Activated CD8-positive, alpha-beta memory T cell treated with anti-CD3 and anti-CD28 coated beads, Interleukin-2, amount 50 U/mL, for 4 hours (primary cell): ENCODE measurements at places on chromosomes 3 and 15.

DNA sequence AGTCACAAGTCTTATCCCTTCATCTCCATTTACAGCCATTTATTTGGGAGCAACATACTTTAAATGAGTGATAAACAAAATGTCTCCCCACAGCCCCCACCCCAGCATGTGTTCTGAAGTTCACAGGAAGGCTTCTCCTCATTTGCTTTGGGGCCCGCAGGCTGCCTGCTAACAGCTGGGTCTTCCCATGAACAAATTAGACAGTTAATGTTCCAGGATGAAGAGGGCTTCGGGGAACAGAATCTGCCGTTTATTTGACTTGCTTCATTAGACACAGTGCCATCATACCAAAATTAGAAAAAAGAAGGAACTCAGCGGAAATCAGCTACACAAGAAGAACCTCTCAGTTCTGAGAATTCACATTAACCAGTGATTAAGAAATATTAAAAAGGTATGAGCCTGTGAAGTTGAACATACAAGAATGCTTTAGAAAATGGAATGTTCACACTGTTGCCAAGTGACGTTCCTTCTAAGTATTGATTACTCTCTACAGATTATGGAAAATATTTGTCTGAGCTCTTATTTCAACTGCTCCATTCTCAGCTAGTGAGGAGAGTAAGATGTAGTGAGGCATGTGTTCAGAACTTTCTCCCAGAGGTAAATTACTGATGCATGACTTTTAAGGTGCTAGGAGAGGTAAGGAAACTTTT is 107.5 kb upstream of the THBS1 start:
- no peak for DNase-seq

GRCh38 chr15:85785887-85786780 is 8.6 kb downstream of the KLHL25 start:
- no peak for DNase-seq

- DNase-seq: no peak
These were observed 37.1 kb upstream of the RGMA start for GRCh38 chr15:93126148-93126547.

DNA sequence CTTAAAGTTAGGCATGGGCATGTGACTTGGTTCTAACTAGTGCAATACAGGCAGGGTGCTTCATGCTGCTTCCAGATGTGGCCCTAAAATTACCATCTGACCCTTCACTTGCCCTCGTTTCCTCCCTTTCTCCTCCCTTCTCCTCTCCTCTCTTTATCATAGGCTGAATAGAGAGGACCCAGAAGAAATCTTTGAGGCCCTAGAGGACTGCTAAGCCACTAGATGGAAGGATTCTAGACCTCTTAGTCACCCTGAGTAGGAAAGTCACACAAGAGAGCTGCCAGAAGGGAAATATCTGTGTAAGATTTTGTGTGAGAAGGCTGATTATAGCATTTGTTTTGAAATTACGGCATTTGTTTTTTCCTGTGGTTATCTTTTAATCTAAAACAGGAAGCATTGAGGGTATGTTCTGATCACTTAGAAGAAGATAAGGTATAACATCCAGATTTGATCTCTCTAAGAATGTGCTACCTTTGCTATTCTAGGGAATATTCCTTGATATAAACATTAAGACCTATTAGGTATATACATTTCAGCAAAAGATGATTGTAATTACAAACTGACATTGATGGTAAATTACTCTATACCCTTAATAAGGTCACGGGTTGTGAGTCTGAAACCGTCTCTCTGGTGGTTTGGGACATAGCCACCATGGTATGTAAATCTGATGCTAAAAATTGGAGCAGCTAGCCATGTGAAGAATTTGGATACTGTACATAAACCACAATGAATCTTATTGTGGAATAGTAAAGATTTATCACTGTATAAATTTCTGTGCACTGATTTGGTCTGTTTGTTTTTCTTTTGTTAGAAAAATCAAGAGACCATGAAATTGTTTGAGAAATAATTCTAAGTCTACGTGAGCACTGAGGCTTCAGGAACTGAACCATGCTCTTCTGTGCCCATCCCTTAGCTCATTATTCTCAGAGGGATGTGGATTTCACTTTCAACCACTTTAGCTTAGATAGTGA is 84.1 kb downstream of the TP63 start:
- DNase-seq: no peak

GRCh38 chr3:140588558-140588957 is 89.3 kb upstream of the TRIM42 start:
- no peak for DNase-seq

- no peak for DNase-seq
These were observed 87.4 kb upstream of the ARHGEF3 start for GRCh38 chr3:56889131-56889530.

GRCh38 chr15:51193979-51194378 is 99.3 kb upstream of the TNFAIP8L3 start:
- DNase-seq: no peak

DNA sequence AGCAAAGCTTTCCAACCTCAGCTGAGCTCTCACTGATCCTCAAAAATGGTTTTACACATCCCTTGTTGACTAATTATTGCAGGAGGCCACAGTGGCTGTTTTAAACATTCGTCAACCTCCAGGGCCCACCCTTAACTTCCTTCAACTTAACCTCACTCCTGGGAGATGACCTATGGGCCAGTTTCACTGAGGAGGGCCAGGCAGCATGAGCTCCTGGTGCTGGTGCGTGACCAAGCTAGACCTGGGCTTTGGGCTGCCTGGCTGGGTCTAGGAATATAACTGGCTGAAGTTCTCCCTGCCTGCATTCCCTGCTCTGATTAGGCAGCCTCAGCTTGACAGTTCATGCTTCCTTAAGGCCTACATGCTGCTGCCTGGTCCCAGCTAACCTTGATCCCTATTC is 273.7 kb upstream of the ATP11B start:
- DNase-seq: no peak
